Gastrocnemius medialis (tissue), 4 donors: ENCODE measurements at places on chromosomes 6 and 20.

- DNase-seq, result no peak
These were observed 56.2 kb upstream of the PREP start for GRCh38 chr6:105459049-105459448.

GRCh38 chr6:50330347-50330746 is 280.6 kb upstream of the DEFB112 start:
- no peak for DNase-seq

- peak; percentile 88 for DNase-seq
These were observed 482 bp downstream of the DDR1 start for GRCh38 chr6:30884521-30885480.

GRCh38 chr6:148265054-148265453 is 77.6 kb upstream of the SASH1 start:
- DNase-seq, result no peak

DNA sequence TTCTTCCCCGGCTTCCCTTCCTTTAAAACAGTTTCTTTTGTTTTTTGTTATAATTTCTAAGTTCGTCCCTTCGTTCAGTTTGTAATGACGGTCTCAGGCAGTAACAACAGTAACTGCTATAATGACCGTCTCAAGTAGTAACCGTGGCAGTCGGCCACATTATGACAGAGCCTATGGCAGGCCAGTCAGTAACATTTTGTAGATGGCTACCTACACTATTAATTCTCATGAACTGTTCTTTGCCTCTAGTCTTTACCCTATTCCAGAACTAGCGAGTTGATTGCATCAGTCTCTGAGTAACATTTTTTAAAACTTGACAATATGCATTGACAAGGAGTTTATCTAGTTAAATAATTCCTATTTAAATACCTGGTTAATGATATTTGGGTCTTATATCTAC is 43.0 kb upstream of the ADGRG6 start:
- DNase-seq, result no peak

DNA sequence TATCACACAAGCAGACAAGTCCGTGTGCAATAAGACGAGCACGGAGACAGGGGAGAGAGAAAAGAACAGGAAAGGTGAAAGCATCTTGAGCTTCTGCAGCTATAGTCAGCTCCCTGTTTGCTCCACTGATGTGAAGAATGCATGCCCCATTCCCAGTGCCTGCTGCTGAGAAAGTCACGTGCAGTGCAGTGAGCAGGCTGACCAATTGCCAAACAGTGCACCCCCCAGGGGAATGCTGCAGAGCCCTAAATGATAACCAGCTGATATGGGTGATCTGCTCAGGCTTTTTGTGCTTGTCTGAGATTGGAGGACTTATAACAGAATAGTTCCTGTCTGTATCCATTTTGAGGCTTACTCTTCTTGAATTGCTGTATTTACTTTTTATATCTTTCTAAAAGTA is 121.5 kb downstream of the PACRG start:
- DNase-seq, result no peak
